NCI-H1436 (cell line): ENCODE measurements at places on chromosomes 16 and 17.

DNA sequence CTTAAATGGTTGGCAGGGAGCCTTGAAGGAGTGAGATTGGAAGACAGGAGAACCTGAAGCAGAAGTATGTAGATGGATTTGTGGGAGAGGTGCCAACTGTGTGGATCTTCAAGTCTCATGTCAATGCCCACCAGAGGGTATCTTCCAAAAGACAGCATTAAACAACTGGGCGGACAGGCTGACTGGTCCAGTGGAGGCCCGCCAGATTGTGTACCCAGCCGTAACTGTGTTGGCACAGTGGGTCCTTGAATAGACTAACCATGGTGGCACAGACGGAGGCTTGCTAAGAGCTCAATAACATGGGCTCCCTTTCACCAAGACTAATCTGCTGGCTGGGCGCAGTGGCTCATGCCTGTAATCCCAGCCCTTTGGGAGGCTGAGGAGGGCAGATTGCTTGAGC, 24.2 kb upstream of the RBBP6 start:
- DNase-seq, result no peak

DNA sequence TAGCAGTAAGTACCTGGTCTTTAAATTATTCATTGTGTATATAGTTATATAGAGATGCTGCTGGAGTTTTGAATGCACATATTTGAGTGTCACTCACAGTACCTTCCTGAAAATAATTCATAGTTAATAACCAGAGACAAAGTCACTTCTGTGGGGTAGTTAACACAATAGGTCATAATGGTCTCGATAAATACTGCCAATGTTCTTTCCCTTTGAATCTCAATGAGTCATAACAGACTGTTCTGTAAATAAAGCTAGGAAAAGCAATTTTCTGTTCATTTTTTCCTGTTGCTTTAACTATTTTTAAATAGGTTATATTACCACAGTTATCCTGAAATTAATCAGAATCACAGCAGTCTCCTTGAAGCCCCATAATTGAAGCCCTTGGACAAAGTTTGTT, 87.2 kb downstream of the MAP2K4 start:
- DNase-seq, result no peak

DNA sequence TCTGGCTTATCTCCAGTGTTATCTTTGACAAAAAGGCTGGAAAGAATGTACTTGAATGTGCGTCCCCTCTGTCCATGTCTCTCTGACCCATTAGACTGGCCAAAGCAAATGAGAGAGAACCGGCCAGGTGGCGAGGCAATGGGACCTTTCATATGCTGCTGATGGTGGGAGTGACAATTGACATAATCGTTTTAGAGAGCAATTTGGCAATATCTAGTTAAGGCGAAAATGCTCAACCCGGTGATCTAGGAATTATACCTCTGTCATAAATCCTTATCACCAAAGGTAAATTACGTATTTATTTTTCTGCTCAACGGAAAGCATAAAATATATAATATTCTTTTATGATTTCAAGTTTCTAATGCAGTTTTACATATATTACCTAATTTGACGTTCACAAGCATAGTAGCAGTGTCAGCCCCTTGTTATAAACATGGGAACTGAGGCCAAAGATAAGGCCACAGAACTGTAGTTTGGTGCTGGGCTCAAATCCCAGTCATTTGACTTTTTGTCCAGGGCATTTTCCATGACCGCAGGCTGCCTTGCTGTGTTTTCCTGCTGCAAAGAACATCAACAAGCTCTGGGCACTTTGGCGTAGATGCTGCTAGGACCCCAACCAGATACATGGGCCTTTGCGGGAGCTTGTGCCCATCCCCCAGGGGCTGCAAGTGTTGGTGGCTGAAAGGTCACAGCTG, 14.7 kb upstream of the SDK2 start:
- DNase-seq, result no peak

- DNase-seq, result no peak
Observed at GRCh38 chr16:80964351-80964750, 42.3 kb downstream of the CMC2 start.

DNA sequence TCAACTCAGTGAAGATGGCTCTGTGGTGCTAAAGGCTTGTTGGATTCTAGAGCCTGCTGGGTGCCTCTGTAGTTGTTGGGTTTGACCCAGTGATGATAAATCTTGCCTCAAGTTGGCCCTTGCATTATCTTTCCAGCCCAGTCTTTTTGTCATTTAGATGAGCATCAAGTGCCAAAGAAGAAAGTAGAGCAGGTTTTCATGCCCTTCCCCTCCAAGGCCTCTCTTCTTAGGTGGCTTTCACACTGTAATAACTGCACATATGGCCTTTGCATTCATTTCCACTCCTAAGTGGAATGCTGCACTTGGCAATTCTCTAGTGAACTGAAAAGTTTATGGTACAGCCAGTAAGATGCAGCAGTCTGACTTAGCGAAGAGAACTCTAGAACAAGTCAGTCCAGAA, 165.1 kb downstream of the PHKB start:
- DNase-seq, result no peak

DNA sequence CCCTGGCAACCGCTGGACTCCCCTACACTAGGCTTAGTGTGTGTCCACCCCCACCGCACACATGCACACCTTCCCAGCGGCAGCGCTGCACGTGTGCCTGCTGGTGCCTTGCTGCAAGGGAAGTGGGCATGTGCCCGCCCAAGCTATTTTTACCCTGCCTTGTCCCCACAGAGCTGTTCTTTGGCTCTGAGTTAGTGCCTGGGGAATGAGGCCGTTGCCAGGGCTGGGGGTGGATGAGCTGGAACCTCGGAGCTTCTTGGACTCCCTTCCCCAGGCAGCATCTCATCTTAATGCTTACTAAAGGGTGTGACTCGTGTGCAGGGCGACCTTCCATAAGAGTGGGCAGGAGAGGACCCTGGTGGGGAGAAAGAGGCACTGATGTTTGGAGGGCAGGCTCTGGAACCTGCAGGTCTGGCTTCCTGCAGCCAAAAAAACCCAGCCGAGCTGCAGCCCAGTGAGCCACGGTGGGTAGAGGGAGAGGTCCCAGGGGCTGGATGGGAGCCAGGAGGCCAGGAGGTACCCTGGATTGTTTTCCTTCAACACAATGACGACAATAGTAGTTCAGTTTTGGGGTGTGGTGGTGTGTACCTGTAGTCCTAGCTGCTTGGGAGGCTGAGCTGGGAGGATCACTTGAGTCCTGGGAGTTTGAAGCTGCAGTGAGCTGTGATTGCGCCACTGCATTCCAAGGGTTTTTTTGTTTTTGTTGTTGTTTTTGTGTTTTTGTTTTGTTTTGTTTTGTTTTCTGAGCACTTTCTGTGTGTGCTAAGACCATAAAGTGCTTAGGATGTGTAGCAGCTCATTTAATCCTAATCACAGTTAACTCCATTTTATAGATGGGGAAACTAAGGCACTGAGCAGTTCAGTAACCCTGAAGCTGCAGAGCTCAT, 119.1 kb downstream of the RAB11FIP4 start:
- no peak for DNase-seq

GRCh38 chr17:19377602-19378415, 489 bp upstream of the MAPK7 start:
- peak; percentile 100 for DNase-seq

GRCh38 chr17:48843187-48843900, 12.5 kb downstream of the CALCOCO2 start:
- DNase-seq, result no peak

- DNase-seq, result peak; percentile 34
Observed at GRCh38 chr16:81366316-81366932, 51.7 kb downstream of the GAN start.

- DNase-seq, result no peak
Observed at GRCh38 chr17:40017422-40018080, 2.3 kb downstream of the CSF3 start.

DNA sequence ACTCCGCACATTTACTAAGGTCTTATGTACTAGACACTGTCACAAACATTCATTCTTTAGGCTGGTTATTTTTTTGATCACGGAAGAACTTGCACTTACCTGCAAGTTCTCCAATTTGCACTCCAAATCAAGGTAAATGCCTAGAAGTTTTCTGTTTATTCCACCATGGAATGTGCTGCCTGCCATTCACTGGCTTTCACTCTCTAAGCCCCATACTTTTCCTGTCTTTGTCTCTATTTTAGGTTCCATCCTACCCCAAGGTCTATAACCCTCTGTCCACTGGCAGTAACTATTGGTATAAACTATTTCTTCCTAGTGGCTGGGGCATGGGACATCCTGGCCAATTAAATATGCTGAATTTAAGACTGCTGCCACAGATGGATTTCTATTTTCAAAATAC, 15.9 kb downstream of the XPO6 start:
- DNase-seq, result no peak

GRCh38 chr17:50364061-50364458, 8.9 kb downstream of the MRPL27 start:
- no peak for DNase-seq

- no peak for DNase-seq
Observed at GRCh38 chr16:67086822-67087221, 22.9 kb upstream of the PHAF1 start.

DNA sequence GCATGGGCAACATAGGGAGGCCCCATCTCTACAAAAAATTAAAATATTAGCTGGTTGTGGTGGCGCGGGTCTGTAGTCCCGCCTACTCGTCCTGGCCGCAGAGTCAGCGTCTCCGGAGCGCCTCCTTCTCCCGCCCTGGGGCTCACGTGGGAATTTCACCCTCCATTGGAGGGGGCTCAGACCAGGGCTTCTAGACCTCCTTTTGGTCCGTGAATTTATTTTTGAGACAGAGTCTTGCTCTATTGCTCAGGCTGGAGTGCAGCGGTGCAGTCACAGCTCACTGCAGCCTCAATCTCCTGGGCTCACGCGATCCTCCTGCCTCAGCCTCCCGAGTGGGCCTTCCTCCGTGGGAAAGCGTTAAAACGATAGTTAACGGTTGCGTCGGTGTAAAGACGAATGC, 394 bp upstream of the NME4 start:
- peak; percentile 43 for DNase-seq

DNA sequence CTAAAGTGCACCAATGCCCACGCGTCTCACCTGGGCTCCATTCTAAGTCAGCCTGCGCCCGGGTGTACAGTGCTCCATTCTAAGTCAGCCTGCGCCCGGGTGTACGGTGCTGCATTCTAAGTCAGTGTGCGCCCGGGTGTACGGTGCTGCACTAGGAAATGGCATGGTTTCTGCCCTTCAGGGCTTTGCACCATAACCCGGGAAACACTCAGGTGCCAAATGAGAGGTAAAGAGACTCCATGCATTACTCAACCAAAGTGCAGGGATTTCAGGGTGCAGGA, 29.2 kb upstream of the FASN start:
- DNase-seq, result no peak

DNA sequence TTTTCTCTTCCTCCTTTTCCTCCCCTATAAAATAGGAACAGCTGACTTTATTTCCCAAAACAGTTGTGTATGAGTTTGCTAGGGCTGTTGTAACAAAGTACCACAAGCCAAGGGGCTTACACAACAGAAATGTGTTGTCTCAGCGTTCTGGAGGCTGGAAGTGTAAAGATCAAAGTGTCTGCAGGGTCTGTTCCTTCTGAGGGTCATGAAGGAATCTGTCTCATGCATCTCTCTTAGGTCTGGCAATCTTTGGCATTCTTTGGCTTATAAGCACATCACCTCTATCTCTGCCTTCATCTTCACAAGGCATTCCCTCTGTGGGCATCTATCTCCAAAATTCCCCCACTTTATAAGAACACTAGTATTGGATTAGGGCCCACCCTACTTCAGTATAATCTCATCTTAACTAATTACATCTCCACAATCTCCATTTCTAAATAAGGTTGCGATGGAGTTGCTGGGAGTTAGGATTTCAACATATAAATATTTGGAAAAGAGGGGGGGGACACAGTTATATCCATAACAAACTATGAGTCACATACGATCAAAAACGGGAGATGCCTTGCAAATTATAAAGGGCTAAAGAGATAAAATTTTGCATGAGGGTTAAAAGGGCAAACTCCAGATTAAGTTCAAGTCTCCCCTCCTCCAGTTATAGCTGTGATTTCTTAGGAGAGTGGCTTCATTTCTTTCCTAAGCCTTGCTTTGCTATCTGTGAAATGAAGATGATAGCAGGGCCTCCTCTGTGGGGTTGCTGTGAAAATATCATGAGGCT, 109.7 kb downstream of the VAT1L start:
- no peak for DNase-seq

- no peak for DNase-seq
Observed at GRCh38 chr16:84141143-84141670, 3.8 kb downstream of the HSDL1 start.

- DNase-seq, result no peak
Observed at GRCh38 chr16:48479329-48479728, 94.1 kb upstream of the SIAH1 start.

DNA sequence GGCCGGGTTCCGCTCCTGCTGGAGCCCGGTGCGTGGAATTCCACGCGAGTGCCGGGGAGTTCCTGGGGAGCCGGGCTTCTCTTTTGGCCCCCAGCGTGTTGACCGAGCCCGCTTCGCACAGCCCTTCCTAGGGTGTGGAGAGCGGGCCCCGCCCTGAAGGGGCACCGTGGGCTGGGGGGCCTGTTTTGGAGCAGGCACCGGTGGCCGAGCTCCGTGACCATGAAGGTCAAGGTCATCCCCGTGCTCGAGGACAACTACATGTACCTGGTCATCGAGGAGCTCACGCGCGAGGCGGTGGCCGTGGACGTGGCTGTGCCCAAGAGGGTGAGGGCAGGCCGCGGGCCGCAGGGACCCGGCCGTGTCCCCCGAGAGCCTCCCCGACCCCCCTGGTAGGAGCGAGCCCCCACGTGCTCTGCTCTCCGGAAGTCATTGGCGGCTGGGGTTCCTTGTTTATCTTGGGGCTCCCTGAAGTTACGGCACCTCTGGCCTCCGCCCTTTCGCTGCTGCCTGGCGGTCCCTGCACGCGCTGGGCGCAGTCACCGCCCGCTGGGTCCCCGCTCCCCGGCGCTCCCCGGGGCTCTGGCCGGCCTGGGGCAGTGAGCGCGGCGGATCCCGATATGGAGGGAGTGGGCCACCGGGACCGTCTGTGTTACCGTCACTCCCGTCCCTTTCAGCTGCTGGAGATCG, 528 bp downstream of the HAGHL start:
- no peak for DNase-seq

DNA sequence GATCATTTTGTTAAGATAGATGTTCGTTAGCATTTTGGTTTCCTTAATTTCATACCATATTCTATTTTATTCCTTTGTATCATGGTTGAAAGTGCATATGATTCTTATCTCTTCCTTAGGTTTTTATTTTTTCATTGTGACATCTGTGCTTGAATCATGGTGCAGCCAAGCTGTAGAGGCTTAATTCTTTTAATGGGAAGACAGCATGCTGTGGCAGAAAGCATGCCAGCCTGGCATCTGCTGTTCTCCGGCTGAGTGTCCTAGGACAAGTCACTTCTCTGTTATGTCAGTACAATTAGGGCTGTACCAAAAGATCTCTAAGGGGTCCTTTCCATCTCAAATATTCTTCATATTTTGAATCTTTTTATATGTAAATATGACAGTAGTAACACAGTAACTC, 68.5 kb upstream of the PMFBP1 start:
- no peak for DNase-seq

- DNase-seq, result peak; percentile 34
Observed at GRCh38 chr17:46782250-46782953, 36.1 kb downstream of the WNT3 start.

GRCh38 chr16:68954911-68955635, 111.7 kb downstream of the TANGO6 start:
- DNase-seq, result no peak
